ENCODE measurements at places on chromosomes 1 and 21.

GRCh38 chr1:217322834-217323233 lies 308.1 kb downstream of the GPATCH2 start:
- DNase-seq = no peak

DNA sequence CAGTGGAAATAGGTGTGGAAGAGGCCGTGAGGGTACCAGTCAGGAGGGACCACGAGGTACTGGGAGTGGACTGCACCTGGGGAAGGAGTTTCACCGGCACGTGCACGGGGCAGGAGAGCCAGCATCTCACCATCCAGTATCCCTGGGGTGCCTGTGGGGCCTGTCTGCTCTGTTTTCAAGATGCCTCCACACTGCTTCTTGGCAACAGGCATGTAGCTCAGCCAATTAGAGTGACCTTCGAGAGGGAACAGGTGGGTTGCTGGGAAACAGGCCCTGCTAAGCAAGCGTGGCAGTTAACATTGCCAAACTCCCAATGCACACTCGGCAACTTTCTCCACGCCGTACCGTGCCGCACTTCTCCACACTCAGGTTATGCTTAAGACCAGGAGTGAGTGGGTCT lies 17.7 kb downstream of the KCNC4 start:
- no peak for DNase-seq

GRCh38 chr1:99176753-99177152 lies 87.5 kb upstream of the PLPPR4 start:
- peak; percentile 22 for DNase-seq

DNA sequence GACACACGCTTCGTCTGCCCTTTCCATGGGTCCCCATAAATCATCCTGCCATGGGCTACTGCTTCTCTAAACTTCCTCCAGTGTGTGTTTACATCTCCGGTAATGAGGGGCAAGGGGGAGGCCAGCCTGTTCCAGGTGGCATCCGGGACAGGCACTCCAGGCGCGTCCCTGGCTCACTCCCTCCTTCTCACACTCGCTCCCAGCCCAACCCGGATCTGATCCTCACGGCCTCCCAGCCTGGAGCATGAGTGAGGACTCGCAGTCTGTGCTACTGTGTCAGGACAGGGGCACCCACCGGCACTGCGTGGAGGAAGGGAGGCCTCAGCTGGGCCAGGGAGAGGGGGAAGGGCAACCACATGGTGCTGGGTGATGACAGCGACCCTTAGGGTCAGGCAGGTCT lies 225.4 kb downstream of the TRABD2B start:
- DNase-seq = no peak

GRCh38 chr1:223142795-223143536 lies at the start of gene TLR5:
TLR5 (minus strand) TSS chr1:223143248; CDS start chr1:223113031, 30,217 bp downstream.
- DNase-seq = peak; percentile 29

DNA sequence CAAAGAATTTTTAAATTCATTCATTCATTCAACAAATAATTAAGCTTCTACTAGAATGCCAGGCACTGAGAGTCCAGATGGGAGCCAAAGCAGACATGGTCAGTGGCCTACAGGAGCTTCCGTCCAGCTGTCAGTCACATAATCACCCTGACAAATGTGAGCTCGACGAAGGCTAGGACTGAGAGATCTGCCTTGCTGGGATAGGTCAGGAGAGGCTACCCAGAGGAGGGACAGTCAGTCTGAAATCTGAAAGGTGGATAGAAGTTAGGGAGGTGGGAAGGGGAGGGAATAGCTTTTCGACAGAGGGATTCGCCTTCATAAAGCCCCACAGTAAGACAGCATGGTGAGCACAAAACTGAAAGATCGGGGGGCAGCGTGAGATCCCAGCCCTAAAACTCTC lies 8.3 kb downstream of the EPHX1 start:
- no peak for DNase-seq

GRCh38 chr1:79497193-79497773 lies 490.8 kb upstream of the ADGRL4 start:
- DNase-seq = peak; percentile 29

- DNase-seq = no peak
Measured at GRCh38 chr1:29275435-29275834, 39.1 kb downstream of the PTPRU start.

DNA sequence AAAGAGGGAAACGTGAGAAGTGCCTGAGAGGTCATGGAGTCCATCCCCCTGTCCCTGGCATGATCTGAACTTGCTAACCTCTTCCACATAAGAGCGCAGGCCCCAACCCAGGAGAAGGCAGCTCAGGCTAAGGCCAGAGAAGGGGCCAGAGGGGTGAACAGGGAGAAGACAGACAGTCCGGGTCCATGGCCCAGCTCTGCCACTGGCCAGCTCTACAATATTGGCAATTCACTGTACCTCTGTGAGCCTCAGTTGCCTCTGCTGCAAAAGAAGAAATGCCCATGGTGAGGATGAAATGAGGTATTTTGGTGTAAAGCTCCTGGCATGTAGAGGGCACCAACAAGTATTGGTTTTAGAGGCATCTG lies 72.3 kb downstream of the CAMK2N1 start:
- DNase-seq = no peak

DNA sequence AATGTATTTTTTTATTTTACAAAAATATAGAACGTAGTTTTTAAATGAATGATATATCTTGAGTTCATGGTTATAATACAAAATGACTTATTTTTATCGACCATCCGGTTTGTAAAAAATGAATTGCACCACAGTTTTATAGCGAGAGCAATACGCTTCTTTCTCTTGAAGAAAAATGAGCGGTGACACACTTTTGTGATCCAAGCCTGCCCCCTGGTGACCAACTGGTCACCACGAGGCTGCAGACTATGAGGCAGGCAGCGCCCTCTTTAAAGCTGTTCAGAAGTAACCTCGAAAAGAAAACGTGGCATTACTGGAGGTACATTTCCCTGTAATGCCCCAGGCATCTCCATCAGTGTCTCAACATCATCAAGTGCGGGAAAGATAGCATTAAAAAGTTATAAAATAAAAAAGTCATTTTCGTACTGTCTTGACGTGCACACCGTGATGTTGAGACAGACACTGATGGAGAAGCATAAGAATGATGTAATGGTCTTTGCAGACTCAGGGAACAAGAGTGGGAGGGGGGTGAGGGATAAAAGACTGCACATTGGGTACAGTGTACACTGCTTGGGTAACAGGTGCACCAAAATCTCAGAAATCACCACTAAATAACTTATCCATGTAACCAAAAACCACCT lies 734.2 kb upstream of the ADAMTS5 start:
- DNase-seq = peak; percentile 87

DNA sequence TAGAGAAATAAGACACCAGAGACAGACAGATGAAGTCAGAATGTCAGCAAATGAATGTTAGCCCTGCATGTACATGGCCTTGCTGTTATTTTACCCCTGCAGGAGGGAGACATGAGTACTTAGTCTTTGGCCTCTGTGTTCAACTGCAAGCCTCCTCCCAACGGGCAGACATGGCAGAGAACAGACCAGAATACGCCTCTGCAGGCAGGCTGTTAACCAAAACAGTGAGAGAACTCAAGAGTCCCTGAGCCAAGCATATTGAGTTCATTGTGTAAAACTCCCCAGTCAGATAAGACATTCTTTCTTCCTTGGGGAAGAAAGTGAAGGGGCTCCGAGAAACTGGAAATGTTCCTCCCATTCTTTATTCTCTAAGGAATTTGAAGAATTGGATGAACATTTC lies 150.9 kb downstream of the PHTF1 start:
- no peak for DNase-seq

DNA sequence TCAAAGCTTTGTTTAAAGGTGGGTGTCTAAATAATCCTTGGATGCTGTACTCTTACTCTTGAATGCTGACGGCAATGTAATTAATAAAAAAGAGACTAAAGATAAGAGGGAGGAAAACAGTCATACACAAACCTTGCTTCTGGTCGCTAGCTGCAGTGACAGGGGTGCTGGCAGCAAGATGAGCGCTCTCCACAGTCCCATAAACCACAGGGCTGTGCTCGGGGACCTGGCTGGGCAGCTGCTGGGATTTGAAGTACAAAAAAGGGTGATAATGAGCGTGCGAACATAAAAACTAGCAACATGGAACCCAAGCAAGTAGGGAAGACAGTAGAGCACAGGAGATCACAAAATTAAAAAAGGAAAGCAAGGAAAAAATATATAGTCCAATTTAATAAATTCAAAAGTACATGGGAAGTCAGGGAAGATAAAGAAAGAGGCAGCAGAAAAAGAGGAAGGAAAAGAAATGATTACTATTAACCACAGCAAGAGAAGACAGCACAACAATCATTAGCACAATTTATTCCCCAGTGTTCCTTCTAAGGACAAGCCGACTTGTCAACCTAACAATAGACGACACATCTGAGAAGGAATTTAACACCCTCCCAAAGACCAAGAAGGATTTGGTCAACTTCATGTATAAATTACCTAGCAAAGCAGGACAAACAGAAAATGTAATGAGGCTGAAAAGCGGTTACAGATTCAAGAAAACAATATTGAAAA lies 162.9 kb upstream of the HP1BP3 start:
- DNase-seq = no peak

DNA sequence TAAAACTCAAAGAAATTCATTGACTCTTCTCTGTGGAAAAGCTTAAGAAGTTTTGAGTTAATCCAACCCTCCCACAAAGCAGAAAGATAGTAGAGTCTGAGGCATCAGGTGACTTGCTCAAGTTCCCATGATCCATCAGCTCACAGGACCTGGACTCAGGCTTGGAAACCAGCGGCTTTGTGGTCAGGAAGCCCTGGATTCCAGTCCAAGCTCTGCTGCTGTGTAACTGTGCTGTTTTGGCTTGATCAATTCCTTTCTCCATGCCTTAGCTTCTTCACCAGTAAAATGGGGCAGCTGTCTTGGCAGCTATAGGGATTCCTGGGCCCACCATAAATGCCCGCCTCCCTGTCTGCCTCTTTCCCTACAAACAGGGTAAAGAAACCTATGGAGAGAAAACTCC lies 180.2 kb downstream of the HIVEP3 start:
- peak; percentile 57 for DNase-seq

- DNase-seq = peak; percentile 51
Measured at GRCh38 chr1:225691377-225691776, 38.5 kb upstream of the ENAH start.

GRCh38 chr1:244346972-244347618 lies 104.6 kb downstream of the ADSS2 start:
- no peak for DNase-seq

DNA sequence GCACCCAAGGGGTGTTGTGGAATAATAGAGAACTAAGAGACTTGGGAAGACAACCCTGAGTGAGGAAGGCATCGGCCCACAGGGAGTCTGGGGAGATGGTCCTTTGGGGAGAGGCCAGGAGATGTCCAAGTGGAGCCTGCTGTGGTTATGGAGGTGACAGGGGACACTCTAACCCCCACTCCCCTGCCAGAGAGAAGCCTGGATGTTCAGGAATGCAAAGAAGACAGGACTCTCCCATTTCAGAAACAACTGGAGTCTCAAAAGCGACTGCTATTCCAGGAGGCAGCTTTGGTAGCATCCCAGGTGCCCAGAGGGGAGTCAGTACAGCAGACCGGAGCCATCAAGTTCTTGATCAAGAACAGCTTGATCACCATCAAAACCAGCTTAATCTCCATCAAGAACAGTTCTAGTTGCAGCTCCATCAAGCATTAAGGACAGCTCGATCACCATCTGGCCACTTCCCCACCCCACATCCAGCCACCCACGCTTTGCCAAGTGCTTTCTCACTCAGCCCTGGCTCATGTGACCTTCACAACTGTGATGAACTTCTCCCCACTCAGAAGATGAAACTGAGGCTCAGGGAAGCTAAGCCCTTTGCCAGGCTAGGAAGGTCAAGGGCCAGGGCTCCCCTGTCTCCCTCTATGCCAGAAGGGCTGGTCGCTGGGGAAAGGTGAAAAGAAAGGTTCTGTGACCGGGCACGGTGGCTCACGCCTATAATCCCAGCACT lies 743 bp downstream of the CD52 start:
- no peak for DNase-seq

- DNase-seq = no peak
Measured at GRCh38 chr1:210214573-210215409, 17.8 kb upstream of the SERTAD4 start.

GRCh38 chr1:156119503-156120209 lies 5.1 kb downstream of the LMNA start:
- DNase-seq = peak; percentile 78

DNA sequence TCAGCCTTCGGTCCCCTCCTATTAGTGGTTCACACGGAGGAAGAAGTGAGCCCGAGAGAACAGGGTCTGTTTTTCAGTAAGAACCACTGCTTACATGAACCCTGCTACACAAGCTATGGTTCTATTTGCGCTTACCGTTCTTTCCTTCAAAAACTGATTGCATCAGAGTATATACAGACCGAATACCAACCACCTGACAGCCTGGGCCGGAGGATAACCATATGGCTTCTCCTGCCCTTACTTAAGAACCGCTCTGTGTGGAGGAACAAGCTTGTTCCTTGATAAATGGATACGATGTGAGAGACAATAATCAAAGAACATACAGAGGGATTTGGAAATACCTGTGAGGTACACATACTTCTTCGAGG lies 1.1 kb upstream of the KCNT2 start:
- DNase-seq = no peak

- DNase-seq = peak; percentile 68
Measured at GRCh38 chr1:201450721-201451291, 18.2 kb downstream of the PHLDA3 start.

- no peak for DNase-seq
Measured at GRCh38 chr1:87535551-87535950, 206.9 kb downstream of the LMO4 start.

DNA sequence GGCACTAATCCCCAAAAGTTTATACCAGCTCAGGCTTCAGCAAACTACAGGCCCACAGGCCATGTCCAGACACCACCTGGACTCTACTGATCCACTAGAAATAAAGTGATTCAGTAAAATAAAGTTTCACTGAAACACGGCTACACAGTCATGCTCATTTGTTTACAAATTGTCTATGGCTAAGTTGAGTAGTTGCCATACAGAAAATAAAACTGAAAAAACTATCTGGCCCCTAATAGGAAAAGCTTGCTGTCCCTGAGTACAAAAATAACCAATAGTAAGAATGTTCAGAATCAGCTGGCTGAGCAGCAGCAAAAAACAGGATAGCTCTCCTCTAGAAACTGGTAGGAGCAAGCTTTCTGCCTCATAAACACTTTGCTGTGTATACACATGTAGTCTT lies 221.5 kb downstream of the RERE start:
- DNase-seq = no peak

DNA sequence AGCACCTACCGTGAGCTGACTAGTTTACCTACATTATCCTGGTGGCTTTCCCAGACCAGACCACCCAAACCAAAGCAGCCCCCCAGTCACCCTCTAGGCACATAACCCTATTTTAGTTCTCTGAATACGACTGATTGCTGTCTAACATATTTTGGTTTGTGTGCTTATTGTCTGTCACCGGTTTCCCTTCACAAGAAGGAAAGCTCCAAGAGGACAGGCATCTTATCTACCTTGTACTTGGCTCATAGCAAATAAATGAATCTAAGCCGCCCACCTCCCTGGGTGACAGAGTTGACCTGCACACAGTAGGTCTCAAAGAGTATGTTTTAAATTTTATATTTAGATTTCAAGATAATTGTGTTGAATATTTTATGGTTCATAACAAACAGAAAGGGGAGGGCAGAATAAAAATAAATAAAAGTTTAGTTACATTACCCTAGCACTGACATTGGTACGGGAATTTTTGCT lies 904 bp upstream of the PRDX6 start:
- DNase-seq = no peak

DNA sequence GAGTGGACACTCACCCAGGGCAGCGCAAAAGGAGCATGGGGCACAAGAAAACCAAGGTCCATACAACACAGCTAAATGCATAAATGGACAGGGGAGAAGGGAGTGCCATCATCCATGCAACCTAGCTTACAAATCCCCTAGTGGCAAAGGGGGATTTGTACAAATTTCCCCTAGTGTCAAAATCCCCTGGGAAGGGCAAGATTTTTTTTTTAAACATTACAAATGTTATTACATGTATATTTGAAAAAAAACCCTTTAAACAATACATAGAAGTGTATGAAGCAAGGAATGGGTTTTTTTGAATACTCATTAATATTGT lies 89.6 kb upstream of the IVNS1ABP start:
- DNase-seq = no peak

Data from brain microvascular endothelial cell (primary cell).